Stimulated activated CD4-positive, alpha-beta T cell treated with anti-CD3 and anti-CD28 coated beads, Interleukin-15, amount 100 ng/mL, for 48 hours (primary cell): ENCODE measurements at places on chromosomes 5 and 9.

- no peak for DNase-seq
These were observed 39.8 kb upstream of the COL5A1 start for GRCh38 chr9:134601764-134602163.

DNA sequence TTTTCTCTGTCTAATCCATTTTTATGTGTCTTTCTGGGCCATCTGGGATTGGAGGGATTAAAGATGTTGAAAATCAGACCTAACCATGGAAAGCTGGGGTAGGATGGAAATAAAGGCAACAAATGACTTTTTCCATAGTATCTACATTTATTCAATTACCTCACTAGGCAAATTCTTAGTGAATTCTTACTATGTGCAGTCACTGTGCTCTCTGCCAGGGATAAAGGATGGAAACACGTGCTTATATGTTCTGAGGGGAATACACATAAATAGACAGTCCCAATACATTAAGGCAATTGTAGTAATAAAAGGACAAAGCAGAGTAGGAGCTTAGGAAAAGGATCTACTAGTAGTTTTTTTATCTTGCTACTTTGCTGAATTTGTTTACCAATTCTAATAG, 214.2 kb downstream of the PRR16 start:
- DNase-seq, result no peak

DNA sequence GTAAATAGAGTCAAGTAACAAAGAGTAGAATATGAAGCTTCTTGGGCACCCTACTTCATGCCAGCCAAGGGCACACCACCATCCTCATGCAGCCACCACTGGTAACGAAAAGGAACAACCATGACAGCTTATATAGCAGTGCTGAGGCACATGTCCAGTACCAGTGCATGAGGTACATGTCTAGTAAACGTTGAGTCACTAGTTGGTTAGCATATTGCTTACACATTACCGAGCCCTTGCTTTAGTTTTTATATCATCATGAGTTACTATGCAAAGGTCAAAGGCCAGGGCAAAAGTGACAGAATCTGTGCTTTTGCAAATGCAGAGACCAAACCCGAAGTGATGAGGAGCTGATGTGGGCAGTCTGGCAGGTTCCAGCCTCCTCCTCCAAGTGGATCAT, 147.1 kb upstream of the MAP1B start:
- no peak for DNase-seq

- no peak for DNase-seq
These were observed 12.7 kb downstream of the C9orf153 start for GRCh38 chr9:86246752-86247161.

DNA sequence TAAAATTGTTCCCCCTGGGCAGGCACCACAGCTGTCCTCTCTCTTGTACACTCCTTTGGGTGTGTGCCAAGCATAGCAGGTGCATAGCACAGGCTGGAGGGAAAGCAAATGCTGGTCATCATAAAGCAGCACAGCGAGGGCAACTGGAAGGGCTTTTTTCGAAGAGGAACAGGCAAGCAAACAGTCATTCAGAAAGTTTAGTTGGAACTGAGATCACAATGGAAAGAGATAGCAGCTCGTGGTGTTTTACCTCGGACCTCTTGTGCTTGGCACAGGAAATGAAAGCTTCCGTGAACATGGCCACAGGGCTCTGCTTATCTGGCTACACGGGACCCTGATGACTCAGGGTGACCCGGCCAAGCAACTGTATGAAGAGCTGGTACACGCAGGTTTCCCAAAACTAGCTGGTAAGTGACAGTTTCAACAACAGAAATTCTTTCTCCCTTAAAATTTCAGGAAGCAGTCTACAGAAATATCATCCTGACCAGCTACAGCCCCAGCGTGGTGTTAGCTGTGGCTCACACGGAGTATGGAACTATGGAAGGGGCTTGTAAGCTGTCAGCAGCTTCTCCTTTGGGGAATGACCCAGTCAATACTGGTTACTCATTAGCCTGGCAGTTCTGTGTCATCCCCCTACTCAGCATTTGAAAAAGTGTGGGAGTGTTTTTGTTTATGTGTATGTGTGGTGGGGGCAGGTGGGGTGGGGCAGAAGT, 48.1 kb downstream of the POC5 start:
- DNase-seq, result peak; percentile 69

- no peak for DNase-seq
These were observed 196.2 kb upstream of the TUT7 start for GRCh38 chr9:86550401-86550800.

DNA sequence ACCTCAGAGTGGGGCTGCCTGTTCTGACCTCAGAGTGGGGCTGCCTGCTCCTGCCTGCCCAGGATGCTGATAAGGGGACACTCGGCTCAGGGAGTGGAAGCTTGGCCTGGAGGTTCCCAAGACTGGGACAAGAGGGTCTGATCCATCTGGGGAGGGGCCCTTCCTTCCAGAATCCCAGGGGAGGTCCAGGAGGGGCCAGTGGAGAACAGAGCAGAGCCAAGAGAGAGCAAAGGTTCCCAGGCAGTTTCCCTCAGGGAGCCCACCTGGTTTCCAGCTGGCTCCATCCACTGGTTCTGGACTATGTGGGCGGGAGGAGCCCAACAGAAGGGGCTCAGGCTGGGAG, 49.1 kb upstream of the RNU6ATAC start:
- no peak for DNase-seq

DNA sequence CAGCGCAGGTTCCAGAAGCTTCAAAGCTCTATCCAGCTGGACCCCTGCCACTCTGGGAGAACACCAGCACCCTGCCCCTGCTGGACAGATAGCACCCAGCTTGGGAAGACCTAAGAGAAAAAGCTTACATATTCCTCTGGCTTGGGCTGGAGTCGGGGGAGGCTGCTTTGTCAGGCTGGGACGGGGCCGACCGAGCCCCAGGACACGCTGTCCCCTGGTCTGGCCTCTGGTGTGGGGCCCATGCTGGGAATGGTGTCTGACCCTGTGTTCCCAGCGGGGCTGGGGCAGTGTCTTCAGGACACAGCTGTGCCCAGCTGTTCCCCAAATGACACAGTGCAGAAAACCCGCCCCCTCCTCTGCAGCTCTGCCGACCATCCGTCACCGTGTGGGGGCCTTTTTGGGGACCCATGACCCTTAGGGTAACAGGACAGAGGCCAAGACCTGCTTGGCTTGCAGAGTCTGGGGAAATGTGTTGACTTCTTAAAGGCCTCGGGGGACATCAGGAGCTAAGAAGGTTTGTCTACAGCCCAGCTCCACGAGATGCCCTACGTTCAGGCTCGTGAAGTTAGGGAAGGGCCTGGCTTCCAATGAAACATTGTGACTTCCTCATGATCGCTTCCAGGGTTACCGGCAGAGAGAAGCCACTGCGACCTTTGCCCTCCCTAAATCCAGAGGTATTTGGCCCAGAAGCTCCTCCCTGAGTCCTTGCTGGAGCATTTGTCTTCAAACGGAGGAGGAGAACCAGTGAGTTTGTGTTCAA, 20.4 kb upstream of the SLC2A6 start:
- no peak for DNase-seq
